ENCODE measurements at places on chromosomes 12 and 14. TPM values are rescaled to one million over a fixed set of nuclear protein-coding genes. Genes with fewer than 3 reads are reported as not detected.

Gene GDF3
- 34.4 TPM for total RNA-seq

Gene DBX2
- total RNA-seq: 0.27 TPM

Gene GPR84
- not detected for total RNA-seq

Gene C14orf132
- total RNA-seq: 17.6 TPM

Gene TCL1B
- total RNA-seq: 7.0 TPM

Gene INSM2
- total RNA-seq: not detected

- H3K4me3 ChIP-seq: no peak overlapping the region
- no peaks in the 10 kb centered on the region for H3K4me1 ChIP-seq
- no peaks in the 10 kb centered on the region for H3K27me3 ChIP-seq
- no peak for DNase-seq
Measured at GRCh38 chr14:65164068-65164824, 61.9 kb upstream of the MAX start.

- H3K36me3 ChIP-seq: no peaks in the 10 kb centered on the region
- H3K27ac ChIP-seq: no peak overlapping the region
- H3K27me3 ChIP-seq: no peaks in the 10 kb centered on the region
- no peak for DNase-seq
- H3K4me3 ChIP-seq: no peak overlapping the region
- peaks cover 6% of the 10 kb centered on the region for H3K4me1 ChIP-seq
Measured at GRCh38 chr12:19799895-19800602, 360.8 kb downstream of the AEBP2 start.

DNA sequence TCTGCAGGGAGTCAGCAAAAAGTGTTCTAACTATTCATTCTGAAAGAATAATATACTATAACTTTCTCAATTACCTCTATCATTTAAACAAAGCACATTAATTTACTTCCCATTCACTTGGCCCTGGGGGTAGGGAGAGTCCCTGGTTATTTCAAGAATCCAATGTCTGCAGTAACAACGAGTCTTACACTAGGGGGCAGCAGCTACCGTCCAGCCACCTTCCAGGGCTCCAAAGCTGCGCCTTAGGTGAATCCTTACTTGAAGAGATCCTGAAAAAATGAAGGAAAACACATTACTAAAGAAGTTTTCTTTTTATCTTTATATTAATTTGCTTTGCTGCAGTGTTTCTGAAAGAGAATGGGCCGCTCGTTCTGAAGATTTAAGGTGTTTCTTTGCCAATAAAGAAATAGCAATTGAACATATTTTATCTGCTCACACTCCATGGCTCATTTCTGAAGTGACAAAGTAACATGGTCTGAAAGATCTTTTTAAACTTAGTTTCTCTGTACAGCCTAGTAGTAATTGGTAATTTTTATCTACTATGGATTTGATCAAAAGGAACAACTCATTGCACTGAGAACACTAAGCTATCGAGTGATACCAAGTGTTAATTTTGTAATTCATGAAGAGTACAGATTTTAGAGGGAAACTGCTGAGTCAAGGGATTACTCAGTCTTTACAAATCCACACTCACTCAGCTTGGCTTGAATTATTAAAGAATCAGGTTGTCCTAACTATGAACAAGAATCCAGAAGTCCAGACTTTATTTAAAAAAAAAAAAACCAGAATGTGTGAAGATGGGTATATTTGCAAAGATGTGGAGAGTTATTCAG is 27.6 kb downstream of the BHLHE41 start:
- peak; percentile 65 for DNase-seq
- peaks cover 14% of the 10 kb centered on the region for H3K4me1 ChIP-seq
- H3K36me3 ChIP-seq: no peaks in the 10 kb centered on the region
- no peak overlapping the region for H3K4me3 ChIP-seq

DNA sequence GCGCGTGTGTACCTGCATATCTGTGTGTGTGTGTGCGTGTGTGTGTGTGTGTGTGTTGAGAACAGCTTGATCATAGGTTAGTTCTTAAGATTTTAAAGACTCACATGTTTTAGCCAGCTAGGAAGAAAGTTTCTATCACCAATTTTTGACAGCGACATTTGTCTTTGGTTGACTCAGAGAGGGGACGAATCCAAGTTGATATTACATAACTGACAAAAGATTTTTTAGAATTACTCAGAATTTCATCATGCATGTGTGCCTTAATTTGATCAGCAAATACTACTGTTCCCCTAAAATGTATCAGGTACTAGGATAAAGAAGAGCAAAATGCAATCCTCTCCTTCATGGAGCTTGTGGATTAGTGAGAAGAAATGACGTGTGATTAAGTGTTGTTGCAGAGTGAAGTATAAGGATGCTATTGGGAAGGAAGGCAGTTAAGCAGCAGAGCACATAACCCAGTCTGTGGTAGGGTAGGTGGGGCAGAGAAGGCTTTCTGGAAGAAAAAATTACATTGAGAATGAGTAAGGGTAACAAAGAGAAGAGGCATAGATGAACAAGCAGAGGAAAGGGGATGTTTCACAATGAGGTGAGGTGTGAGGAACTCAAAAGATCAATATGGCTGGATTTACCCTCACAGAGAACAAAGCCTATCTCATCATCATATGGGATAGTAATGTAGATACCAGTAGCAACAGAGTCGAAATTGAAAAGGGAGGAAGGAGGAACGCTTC is 77.5 kb downstream of the ELK3 start:
- 0 out of 2 replicates have a peak overlapping the region, but pooled peaks have one; percentile 7 for H3K27ac ChIP-seq
- no peak overlapping the region for H3K4me3 ChIP-seq
- DNase-seq: no peak
- no peaks in the 10 kb centered on the region for H3K4me1 ChIP-seq
- no peaks in the 10 kb centered on the region for H3K27me3 ChIP-seq

DNA sequence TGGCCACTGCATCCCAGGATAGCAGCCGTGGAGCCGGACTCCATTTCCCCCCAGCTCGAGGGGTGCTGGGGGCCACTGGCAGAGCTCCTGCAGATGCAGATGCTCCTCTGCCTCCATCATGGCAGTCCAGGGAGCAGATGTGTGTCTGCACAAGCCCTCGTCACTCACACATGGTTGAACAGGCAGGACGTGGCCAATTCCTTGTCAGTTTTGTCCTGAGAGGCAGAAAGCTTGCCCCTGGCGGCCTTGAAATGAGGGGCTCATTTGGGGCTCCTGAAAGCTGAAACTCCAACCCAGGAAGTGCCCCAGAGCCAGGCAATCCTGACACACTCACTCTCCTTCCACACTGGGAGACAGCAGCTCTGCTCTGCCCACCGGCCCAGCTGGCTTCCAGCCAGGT is 100.9 kb upstream of the C14orf180 start:
- H3K4me3 ChIP-seq: no peak overlapping the region
- peaks cover 4% of the 10 kb centered on the region for H3K4me1 ChIP-seq
- no peak for DNase-seq
- no peak overlapping the region for H3K27ac ChIP-seq

GRCh38 chr14:22658946-22659345 is 14.8 kb upstream of the OR6J1 start:
- no peak for DNase-seq
- no peaks in the 10 kb centered on the region for H3K4me1 ChIP-seq
- H3K27me3 ChIP-seq: no peaks in the 10 kb centered on the region

DNA sequence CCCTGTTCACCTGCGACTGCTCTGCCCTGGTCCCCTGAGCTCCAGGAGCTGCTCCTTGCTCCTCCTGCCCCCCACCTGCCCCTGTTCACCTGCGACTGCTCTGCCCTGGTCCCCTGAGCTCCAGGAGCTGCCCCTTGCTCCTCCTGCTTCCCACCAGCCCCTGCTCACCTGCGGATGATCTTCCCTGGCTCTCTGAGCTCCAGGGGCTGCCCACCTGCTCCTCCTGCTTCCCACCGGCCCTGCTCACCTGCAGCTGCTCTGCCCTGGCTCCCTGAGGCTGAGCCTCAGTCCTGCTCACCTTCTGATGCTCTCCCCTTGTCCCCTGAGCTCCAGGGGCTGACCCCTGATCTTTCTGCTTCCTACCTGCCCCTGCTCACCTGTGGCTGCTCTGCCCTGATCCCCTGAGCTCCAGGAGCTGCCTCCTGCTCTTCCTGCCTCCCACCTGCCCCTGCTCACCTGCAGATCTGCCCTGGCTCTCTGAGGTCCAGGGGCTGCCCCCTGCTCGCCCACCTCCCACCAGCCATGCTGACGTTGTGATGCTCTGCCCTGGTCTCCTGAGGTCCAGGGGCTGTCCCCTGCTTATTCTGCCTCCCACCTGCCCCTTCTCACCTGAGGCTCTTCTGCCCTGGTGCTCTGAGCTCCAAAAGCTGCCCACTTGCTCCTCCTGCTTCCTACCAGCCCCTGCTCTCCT is 219.2 kb downstream of the TMEM121 start:
- H3K4me3 ChIP-seq: no peak overlapping the region
- no peak overlapping the region for H3K27ac ChIP-seq
- no peak for DNase-seq
- H3K4me1 ChIP-seq: no peaks in the 10 kb centered on the region
- H3K27me3 ChIP-seq: peaks cover 7% of the 10 kb centered on the region

DNA sequence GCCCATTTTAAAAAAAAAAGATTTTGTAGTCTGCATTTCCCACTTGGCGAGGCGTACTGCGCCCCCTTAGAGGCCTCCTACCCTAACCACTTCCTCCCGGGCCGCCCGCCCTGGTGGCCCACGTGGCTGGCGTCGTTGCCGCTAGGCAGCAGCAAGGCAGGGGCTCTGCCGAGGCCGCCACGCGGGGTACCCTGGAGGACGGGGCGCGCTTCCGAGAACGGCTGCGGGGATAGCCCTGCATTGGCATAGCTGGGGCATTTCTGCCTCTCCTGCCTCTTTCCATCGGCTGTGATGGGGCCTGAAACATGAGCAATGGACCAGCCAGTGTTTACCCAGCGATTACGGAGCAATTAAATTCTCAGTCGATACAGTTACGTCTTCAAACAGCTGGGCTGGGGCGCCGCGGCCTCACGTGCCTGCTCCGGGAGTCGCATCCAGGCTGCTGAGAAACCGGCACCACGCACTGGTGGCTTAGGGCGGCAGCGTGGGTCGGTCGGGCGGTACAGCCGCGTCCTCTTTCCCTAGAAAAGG is 38.0 kb downstream of the IQSEC3 start:
- H3K36me3 ChIP-seq: no peaks in the 10 kb centered on the region
- H3K4me3 ChIP-seq: no peak overlapping the region
- peak; percentile 30 for DNase-seq

DNA sequence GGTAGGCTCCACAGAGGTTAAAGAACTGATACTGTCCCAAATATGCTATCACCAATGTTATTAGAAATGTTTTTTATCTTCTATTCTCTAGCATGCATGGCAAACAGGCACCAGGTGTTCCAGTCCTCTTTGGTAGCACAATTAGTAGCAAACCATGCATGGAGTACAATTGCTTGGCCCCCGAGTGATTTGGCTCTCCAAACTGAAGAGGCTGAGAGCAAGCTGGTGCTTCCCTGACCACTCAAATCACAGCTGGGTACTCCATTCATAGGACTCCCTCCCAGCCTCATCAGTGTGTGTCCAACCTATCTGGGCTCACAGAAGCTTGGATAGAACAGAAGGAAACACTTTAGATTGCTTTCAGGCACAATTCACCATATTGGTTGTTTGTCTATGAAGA is 93.4 kb downstream of the DIO2 start:
- H3K4me3 ChIP-seq: no peak overlapping the region
- H3K4me1 ChIP-seq: no peaks in the 10 kb centered on the region
- peaks cover 27% of the 10 kb centered on the region for H3K36me3 ChIP-seq
- no peak for DNase-seq
- H3K27ac ChIP-seq: no peak overlapping the region

- H3K27me3 ChIP-seq: no peaks in the 10 kb centered on the region
- H3K27ac ChIP-seq: no peak overlapping the region
- no peak overlapping the region for H3K4me3 ChIP-seq
- peaks cover 6% of the 10 kb centered on the region for H3K4me1 ChIP-seq
- no peaks in the 10 kb centered on the region for H3K36me3 ChIP-seq
Measured at GRCh38 chr14:50978529-50978871, 34.2 kb upstream of the PYGL start.

DNA sequence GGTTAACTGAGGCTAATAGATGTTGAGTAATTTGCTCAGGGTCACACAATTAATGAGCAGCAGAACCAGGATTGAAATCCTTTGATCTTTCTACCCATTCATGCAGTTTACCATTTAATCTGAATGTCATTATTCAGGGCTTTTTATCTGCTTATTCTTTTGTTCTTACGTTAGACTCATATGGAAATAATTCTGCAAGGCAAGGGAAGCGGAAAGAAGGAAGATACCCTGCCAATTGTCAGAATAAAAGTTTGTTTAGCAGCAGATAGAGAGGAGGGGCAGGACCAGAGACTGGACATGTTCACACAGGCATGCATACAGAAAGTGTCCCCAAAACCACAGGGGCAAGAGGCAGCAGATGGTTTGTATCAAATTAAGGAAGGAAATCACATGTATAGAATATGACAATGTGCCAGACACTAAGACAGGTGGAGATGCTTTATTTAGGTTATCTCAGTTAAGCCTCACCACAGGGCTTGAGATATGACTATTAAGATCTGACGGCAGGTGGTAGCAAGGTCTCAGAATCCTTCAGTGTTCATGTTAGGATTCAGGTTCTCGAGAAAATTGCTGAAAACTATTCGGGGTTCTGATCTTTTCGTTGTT is 29.8 kb downstream of the BRMS1L start:
- peaks cover 17% of the 10 kb centered on the region for H3K36me3 ChIP-seq
- no peak for DNase-seq

DNA sequence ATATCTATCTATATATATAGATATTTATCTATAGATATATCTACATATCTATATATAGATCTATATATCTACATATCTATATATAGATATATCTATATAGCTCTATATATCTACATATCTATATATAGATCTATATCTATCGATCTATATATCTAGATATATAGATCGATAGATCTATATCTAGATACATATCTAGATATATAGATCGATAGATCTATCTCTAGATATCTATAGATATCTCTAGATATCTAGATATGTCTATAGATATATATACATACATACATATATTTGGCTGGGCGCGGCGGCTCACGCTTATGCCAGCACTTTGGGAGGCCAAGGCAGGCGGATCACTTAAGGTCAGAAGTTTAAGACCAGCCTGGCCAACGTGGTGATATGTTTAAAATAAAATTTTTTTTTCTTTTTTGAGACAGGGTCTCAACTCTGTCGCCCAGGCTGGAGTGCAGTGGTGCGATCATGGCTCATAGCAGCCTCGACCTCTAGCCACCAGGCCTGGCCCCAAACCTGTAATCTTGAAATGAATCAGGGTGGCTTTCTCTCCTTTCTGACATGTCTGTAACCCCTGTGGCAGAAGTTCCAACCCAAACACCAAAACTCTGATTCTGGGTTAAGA is 18.1 kb downstream of the ARPC3 start:
- H3K4me3 ChIP-seq: no peak overlapping the region
- DNase-seq: no peak
- H3K27me3 ChIP-seq: no peaks in the 10 kb centered on the region
- H3K36me3 ChIP-seq: peaks cover 25% of the 10 kb centered on the region
